Bronchial epithelial cell (primary cell): ENCODE measurements at places on chromosomes 1 and 21. TPM values are rescaled to one million over a fixed set of nuclear protein-coding genes. Genes with fewer than 3 reads are reported as not detected.

Gene CLCNKB
- total RNA-seq, result under 0.01 and 0.26 TPM in 2 replicates

Gene KIAA1614
- 0.38 and 0.79 TPM in 2 replicates for total RNA-seq

GRCh38 chr1:29123887-29124365 lies at the start of gene TMEM200B:
TSS of gene TMEM200B (minus strand) at chr1:29123903. CDS start at chr1:29121828, 2,075 bp downstream.
- DNase-seq, result no peak

DNA sequence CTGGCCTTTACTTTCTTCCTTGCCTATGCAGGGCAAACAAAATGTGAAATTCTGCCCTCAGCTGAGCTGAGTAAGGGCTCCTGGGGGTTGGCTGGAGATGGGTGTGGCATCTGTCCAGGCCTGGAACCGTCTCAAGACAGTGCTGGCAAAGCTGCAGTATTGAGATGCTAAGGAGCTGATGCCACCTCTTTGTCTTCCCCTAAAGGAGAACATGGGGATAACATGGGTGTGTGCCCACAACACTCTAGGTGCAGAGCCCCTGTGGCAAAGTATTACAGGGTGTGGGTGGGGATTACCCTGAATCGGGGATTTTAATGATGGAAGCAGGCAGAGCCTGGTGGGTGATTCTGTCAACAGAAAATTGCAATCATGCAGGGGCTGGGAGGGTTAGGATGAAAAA lies 2.5 kb upstream of the ST3GAL3 start:
- no peak for DNase-seq

DNA sequence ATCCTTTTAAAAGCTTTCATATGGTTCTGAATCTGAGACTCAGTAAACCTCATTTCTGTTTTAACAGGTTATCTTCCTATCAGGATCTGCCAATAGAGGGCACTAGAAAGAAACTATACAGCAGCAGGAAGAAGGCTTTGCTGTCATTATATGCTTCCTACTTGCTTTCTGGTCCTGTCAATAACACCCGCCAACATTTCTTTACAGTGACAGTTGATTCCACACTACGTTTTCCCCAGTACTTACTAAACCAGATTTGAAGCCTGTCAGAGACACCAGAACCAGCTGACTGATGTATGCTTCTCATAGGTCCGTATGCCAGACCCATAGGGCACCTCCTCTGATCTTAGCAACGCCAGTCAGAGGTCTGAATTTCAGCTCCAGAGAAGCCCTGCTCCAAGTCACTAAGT lies 341.0 kb upstream of the NEGR1 start:
- DNase-seq, result peak; percentile 48

GRCh38 chr21:38875694-38876492 lies 70.2 kb downstream of the ETS2 start:
- DNase-seq, result peak; percentile 50

DNA sequence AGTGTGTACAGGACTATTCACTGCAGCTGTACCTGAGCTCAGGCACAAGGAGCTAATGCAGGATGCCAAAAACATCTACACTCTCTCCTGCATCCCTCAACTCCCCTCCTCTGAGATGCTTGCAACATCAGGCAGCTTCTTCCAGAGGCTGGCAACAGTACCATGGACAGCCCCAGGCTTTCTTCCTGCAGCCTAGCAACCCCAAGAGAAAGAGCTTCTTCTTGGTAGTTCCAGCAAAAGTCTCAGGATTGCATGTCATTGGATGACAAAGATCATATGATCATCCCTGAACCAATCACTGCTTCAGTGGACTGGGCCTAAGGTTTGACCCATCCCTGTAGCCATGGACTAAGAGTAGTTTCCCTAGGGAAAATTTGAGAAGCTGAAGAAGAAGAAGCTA lies 46.7 kb downstream of the CAMK2N1 start:
- peak; percentile 27 for DNase-seq

DNA sequence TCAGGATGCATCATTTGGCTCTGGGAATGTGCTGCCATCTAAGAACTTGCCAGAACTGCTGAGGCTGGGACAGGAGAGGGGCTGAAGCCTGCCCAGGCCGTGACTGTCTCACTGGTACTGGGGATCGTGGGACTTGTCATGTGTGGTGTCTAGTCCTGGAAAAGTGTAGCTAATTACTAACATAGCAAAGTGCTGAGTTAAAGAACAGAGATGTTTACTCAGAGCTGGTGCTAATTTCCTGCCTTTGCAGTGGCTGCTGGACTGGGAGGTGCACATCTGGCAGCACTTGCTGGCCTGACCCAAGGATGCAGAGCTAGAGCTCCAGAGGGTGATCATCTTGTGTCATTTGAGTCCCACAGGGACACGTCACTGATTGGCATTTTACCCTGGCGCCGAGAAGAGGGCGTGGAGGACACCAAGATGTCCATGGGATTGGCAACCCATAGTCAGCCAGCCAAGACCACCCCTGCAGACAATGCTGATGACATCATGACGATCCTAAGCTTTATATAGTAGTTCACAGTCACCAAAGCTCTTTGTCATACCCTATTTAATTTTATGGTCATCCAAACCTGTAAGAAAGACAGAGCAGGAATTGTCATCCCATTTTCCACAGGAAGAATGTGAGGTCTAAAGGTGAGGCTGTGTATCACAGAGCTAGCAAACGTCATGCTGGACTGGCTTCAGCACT lies 110.1 kb upstream of the SLC44A3 start:
- peak; percentile 80 for DNase-seq
